ENCODE measurements at places on chromosomes 1 and 21.

- no peak for DNase-seq
Measured at GRCh38 chr1:38783640-38784229, 75.8 kb downstream of the RRAGC start.

DNA sequence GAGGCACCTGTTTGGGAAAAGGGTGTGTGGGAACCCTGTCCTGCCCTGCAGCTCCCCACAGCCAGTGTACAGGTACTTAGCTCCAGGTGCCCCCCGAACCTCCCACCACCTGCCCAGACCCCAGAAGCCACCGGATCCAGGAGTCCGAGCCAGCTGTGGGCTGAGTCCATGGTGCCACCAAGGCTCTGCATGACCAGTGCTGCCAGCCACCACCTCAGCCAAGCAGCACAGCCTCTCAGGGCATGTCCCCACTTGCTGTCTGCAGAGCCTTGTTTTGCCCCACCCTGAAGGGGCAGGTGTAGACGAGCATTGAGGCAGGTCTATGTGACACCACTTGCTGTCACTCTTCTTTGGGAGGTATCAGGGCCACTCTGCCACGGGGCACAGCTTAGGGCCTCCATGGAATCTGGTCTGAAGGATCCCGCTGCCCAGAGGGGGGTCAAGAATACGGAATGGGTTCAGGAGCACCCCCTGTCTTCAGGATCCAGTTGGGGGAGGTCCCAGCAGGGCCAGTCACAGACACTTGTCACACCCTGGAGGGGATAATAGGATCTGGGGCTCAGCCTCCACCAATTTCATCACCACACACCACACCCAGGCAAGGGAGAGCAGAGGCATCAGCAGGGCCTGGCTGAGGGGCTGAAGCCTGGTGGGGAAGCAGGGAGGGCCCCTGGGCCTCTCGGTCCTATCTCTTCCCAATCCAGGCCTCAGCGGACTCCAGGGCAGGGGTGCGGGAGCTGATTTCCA is 27.7 kb downstream of the ARHGEF19 start:
- no peak for DNase-seq

GRCh38 chr1:198258491-198258890 is 101.7 kb downstream of the NEK7 start:
- no peak for DNase-seq

- DNase-seq: no peak
Measured at GRCh38 chr21:35072960-35073359, 23.9 kb upstream of the RUNX1 start.

- DNase-seq: no peak
Measured at GRCh38 chr1:89125240-89125912, 538 bp downstream of the GBP2 start.

DNA sequence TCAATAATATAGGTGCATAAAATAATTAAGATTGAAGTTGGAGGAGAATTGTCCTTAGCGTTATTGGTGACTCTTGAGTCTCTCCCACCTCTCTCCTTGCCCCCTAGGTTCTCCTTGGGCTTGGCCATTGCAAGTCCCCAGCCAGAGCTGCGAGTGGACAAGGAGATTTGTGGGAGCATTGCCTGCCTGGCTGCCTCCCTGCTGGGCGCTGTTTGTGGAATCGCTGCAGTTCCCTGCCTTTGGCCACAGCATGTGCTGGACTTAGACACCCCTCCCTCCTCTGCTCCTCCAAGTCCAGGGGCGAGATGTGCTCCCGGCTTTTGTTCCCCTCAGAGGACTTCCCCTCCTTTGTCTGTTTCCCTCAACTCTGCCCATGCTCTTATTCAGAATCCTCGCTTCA is 21.9 kb upstream of the HUNK start:
- DNase-seq: no peak

DNA sequence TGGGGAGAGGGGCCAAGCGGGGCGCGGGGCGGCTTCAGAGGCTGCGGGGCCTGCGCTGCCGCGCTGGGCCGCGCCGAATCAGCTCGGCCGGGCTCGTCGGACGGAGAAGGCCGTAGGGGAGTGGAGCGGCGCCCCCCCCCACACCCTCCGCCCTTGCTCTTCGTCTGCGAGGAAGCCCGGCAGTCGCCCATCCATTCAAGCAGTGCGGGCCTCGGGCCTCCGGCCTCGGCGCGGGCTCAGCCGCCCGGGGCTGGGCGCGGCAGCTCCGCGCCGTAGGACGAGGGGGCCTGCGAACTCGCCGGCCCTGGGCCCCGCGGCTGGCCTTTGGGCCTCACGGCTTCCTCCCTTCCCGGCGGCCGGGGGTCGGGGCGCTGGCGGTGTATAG is 564 bp downstream of the CTPS1 start:
- DNase-seq: no peak

DNA sequence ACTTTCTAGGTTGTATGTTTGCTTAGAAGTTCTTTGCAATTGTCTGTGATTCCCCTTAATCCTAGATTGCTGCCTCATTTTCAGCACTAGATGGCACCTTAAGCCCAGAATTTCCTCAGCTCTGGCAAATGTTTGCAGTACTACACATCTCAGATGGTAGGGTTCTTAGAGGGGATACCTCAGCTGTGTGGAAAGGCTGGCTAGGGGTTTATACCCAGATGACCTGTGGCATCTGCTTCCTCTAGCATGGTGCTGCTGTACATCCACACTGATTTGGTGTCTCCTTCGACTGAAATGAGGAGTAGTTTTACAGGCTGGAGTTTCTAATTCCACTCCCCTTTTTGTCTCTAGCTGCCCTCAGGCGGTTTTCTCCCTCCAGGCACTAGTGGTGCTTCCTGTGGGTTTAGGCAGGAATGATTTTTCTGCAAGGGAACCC is 23.5 kb downstream of the ASB17 start:
- DNase-seq: no peak

GRCh38 chr1:59674595-59674994 is 140.2 kb upstream of the HOOK1 start:
- DNase-seq: no peak

DNA sequence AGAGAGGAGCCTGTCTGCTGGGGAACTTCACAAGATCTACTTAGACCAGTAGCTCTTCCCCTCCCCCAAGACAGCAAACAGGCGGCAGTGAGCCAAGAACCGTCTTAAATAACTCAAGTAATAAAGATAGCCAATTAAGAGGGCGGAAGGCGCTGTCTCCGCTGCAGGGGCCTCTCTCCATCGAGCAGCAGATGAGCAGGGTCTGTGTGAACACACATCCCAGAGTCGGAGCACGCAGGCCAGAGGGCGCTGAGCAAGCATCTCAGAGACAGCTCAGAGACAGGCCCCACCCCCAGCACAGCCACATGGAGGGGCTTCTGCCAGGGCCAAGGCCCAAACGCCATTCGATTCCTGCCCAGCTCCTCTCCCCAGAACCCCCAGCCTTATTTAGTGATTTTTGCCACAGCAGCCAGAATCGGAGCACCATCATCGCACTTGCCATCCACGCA is 11.1 kb downstream of the IFFO2 start:
- DNase-seq: no peak

- no peak for DNase-seq
Measured at GRCh38 chr1:62013264-62013663, 181.4 kb upstream of the L1TD1 start.

- no peak for DNase-seq
Measured at GRCh38 chr1:235098991-235099390, 29.6 kb downstream of the TOMM20 start.

- DNase-seq: no peak
Measured at GRCh38 chr1:205046870-205047269, 3.9 kb downstream of the CNTN2 start.

DNA sequence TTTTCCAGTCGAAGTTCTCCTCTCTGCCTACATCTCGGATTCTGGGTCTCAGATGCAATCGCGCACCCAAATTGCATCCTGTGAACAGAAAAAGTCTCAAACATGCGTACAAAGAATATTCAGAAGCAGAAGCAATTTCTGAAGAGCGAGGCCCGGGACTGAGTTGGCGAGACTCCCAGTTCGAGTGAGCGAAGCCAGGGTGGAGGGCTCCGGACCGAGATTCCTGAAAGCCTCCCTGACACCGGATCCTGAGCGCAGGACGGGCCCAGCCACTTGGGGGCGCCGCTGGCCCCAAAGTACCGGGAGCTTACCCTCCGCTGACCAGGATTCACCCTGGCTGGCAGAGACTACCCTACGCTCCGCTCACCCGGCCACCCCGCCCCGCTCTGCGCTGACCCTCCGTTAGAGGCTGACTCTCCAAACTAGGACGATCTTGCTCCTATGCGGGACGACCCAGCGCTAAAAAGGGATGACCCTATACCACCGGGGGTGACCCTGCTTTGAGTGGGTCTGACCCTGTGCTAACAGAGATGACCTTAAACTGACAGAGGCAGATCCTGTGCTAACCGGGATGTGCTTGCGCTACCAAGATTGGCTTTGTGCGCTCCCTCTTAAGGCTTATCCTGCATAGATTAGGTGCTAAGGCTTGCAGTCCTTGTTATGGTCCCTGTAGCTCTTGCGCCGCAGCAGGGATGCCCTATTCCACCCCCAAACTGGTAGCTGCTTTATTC is 12.1 kb downstream of the FOXD2 start:
- DNase-seq: no peak

DNA sequence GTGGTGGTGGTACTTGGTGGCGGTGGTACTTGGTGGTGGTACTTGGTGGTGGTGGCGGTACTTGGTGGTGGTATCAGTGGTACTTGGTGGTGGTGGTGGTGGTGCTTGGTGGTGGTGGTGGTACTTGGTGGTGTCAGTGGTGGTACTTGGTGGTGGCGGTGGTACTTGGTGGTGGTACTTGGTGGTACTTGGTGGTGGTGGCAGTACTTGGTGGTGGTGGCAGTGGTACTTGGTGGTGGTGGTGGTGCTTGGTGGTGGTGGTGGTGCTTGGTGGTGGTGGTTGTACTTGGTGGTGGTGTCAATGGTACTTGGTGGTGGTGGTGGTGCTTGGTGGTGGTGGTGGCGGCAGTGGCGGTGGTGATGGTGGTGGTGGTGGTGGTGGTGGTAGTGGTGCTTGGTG is 20.2 kb downstream of the COQ8A start:
- no peak for DNase-seq
